CD8-positive, alpha-beta memory T cell (primary cell): ENCODE measurements at places on chromosomes 1 and 21. TPM values are rescaled to one million over a fixed set of nuclear protein-coding genes. Genes with fewer than 3 reads are reported as not detected.

The GJA4 gene
- not detected for total RNA-seq

The SPRR2F gene
- total RNA-seq = not detected

The C1orf167 gene
- total RNA-seq = not detected

The AMY1A gene
- total RNA-seq = not detected

The SPRTN gene
- total RNA-seq = 12.7 TPM

The FAM78B gene
- 0.22 TPM for total RNA-seq

The ARHGAP30 gene
- total RNA-seq = 147 TPM

The VSIG8 gene
- total RNA-seq = not detected

The TNFRSF4 gene
- total RNA-seq = 193 TPM

The OR10J1 gene
- not detected for total RNA-seq

The OR2L5 gene
- total RNA-seq = not detected

The CLDN8 gene
- total RNA-seq = not detected

- peaks cover 87% of the 10 kb centered on the region for H3K4me1 ChIP-seq
- peak overlapping the region; percentile 40 for H3K27ac ChIP-seq
- H3K36me3 ChIP-seq = peaks cover 37% of the 10 kb centered on the region
These were observed 15.3 kb downstream of the CD2 start for GRCh38 chr1:116769561-116769977.

- DNase-seq = no peak
- no peak overlapping the region for H3K27ac ChIP-seq
- H3K36me3 ChIP-seq = no peaks in the 10 kb centered on the region
- no peak overlapping the region for H3K4me3 ChIP-seq
These were observed 758.5 kb upstream of the NEGR1 start for GRCh38 chr1:73040811-73041210.

- no peak overlapping the region for H3K27ac ChIP-seq
- DNase-seq = no peak
- no peaks in the 10 kb centered on the region for H3K27me3 ChIP-seq
- no peaks in the 10 kb centered on the region for H3K4me1 ChIP-seq
- H3K4me3 ChIP-seq = no peak overlapping the region
These were observed 71.6 kb upstream of the GRIK3 start for GRCh38 chr1:37105911-37106310.

- no peak overlapping the region for H3K4me3 ChIP-seq
- peaks cover 7% of the 10 kb centered on the region for H3K4me1 ChIP-seq
- H3K36me3 ChIP-seq = no peaks in the 10 kb centered on the region
- no peak for DNase-seq
- H3K27ac ChIP-seq = no peak overlapping the region
These were observed 25.3 kb downstream of the RBM11 start for GRCh38 chr21:14241297-14241696.

DNA sequence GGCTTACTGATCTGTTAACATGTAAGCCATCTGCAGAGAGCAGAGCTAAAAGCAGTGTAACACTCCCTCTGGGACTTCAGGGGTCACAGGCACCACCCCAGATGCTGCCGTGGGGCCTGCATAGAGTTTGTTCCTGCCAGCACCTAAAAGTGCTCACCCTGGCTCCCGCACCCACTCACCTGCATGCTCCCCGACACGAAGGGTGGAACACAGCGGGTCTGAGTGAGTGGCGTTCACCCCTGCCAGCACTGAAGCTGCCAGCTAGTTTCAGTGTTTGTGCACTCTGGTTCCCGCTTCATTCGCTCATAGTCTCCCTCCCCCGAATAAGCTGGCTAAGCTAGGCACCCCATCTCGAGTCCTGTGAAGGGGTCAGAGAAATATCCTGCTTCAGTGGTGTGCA lies 1681.0 kb downstream of the NCAM2 start:
- DNase-seq = no peak
- no peak overlapping the region for H3K4me3 ChIP-seq
- no peak overlapping the region for H3K27ac ChIP-seq

DNA sequence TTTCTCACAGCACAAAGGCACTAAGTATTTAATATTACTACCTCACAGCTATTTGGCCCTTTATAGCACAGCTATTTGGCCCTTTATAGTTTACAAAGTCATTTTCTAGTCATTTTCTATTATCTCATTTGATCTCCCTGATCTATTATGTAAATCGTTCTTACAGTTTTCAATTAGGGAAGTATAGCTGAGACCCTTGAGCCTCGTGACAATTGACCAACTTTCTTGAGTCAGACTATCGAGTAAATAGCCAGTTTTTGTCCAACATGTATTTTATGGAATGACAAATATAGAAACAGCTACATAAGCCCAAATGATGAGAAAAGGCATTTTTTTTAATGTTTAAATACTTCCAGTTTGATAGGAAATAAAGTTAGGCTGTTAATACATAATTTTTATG lies 7.0 kb upstream of the ANGPTL1 start:
- DNase-seq = no peak
- H3K36me3 ChIP-seq = no peaks in the 10 kb centered on the region
- H3K4me1 ChIP-seq = no peaks in the 10 kb centered on the region
- no peaks in the 10 kb centered on the region for H3K27me3 ChIP-seq
- no peak overlapping the region for H3K4me3 ChIP-seq

- no peak overlapping the region for H3K27ac ChIP-seq
- H3K4me1 ChIP-seq = no peaks in the 10 kb centered on the region
- no peak for DNase-seq
- H3K27me3 ChIP-seq = no peaks in the 10 kb centered on the region
These were observed 83.8 kb downstream of the EVI5 start for GRCh38 chr1:92701147-92701546.

- no peak overlapping the region for H3K27ac ChIP-seq
- H3K36me3 ChIP-seq = no peaks in the 10 kb centered on the region
- no peak for DNase-seq
- no peak overlapping the region for H3K4me3 ChIP-seq
- H3K4me1 ChIP-seq = no peaks in the 10 kb centered on the region
- no peaks in the 10 kb centered on the region for H3K27me3 ChIP-seq
These were observed 52.2 kb downstream of the GREM2 start for GRCh38 chr1:240559781-240560180.

- no peak for DNase-seq
- H3K4me1 ChIP-seq = peaks cover 67% of the 10 kb centered on the region
- H3K27ac ChIP-seq = no peak overlapping the region
- H3K36me3 ChIP-seq = peaks cover 36% of the 10 kb centered on the region
- H3K4me3 ChIP-seq = peak overlapping the region; percentile 94
These were observed 12.2 kb downstream of the C1orf74 start for GRCh38 chr1:209772126-209772525.

GRCh38 chr21:38988509-38989378 lies 183.0 kb downstream of the ETS2 start:
- no peaks in the 10 kb centered on the region for H3K36me3 ChIP-seq
- no peak for DNase-seq
- no peak overlapping the region for H3K4me3 ChIP-seq
- H3K4me1 ChIP-seq = no peaks in the 10 kb centered on the region
- no peaks in the 10 kb centered on the region for H3K27me3 ChIP-seq
- H3K27ac ChIP-seq = no peak overlapping the region

DNA sequence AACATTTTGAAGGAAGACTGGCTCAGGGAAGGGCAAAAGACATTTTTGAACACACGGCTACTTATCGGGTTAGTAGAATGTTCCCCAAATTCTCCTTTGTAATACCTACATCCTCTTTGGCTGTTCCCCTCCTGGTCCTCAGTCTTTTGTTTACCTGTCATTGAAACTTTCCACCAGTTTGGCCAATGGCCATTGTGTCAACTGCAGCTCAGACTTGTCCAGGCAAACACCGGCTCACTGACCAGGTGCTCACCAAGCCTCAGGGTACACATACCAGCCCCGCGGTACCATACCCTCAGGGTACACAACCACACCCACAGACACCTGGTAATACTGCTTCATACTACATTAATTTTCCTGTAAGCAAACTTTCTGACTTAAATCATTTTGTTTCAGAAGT lies 84.8 kb upstream of the ZNF648 start:
- H3K4me3 ChIP-seq = no peak overlapping the region
- no peaks in the 10 kb centered on the region for H3K27me3 ChIP-seq
- H3K36me3 ChIP-seq = no peaks in the 10 kb centered on the region
- no peak for DNase-seq

DNA sequence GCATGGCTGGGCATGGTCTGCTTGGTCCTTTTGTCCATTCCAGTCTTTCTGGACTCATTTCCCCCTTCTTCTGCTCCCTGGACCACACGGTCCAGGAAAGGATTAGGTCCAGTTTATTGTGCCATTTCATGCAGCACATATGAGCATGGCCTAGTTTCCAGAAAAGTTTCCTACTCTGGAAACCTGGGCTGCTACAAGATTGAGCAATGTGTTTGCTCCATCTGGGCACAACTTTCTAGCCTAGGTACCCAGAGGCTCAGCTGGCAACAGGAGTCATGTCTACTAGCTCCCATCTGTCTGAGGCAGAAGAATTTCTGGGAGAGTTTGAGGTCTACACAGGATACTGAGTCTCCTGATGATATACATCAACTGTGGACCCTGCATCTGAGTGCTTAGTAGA lies 14.8 kb downstream of the FMOD start:
- DNase-seq = no peak
- H3K4me1 ChIP-seq = peaks cover 19% of the 10 kb centered on the region
- H3K4me3 ChIP-seq = no peak overlapping the region
- no peak overlapping the region for H3K27ac ChIP-seq
- peaks cover 6% of the 10 kb centered on the region for H3K27me3 ChIP-seq

DNA sequence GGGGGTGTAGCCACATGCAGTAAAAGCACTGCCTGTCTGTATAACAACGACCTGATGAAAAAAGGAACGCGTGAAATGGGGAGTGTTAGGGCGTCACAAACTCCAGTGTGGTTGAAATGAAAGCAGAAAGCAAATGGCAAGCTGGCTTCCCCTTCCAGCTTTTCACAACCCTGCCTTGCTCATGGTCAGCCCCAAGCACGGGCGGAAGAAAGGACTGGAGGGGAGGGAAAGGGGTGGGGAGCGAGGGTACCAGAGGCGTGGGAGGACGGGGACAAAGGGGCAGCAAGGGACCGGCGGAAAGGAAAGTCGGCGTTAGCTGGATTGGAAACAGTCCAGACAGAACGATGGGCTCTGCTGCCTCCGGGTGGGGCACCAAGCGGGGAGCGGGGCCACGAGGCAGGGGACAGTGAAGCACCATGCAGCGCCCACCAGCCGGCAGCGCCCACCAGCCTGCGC lies 9.6 kb downstream of the VPS26C start:
- no peaks in the 10 kb centered on the region for H3K36me3 ChIP-seq
- DNase-seq = no peak
- peak overlapping the region; percentile 63 for H3K27ac ChIP-seq
- peak overlapping the region; percentile 74 for H3K4me3 ChIP-seq

DNA sequence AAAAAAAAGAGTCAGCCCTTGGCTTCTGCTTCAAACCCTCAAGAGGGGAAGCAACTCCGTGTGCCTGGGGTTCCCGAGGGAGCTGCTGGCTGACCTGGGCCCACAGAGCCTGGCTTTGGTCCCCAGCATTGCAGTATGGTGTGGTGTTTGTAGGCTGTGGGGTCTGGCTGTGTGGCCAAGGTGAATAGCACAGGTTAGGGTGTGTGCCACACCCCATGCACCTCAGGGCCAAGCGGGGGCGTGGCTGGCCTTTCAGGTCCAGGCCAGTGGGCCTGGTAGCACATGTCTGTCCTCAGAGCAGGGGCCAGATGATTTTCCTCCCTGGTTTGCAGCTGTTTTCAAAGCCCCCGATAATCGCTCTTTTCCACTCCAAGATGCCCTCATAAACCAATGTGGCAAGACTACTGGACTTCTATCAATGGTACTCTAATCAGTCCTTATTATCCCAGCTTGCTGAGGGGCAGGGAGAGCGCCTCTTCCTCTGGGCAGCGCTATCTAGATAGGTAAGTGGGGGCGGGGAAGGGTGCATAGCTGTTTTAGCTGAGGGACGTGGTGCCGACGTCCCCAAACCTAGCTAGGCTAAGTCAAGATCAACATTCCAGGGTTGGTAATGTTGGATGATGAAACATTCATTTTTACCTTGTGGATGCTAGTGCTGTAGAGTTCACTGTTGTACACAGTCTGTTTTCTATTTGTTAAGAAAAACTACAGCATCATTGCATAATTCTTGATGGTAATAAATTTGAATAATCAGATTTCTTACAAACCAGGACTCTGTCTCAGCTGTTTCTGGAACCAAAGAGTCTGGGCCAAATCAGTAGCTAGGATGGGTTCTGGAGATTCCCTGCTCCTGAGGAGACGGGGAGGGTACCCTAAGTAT lies 26.8 kb upstream of the KDM4A start:
- no peak for DNase-seq
- no peak overlapping the region for H3K27ac ChIP-seq
- no peaks in the 10 kb centered on the region for H3K27me3 ChIP-seq

GRCh38 chr1:199029401-199029800 lies 390.6 kb downstream of the PTPRC start:
- H3K4me3 ChIP-seq = no peak overlapping the region
- no peak overlapping the region for H3K27ac ChIP-seq

- H3K27me3 ChIP-seq = no peaks in the 10 kb centered on the region
- H3K27ac ChIP-seq = no peak overlapping the region
- no peaks in the 10 kb centered on the region for H3K4me1 ChIP-seq
- no peak for DNase-seq
These were observed 18.3 kb downstream of the KCNA2 start for GRCh38 chr1:110587906-110588305.

- DNase-seq = no peak
- H3K4me1 ChIP-seq = peaks cover 30% of the 10 kb centered on the region
- no peak overlapping the region for H3K4me3 ChIP-seq
These were observed 3.2 kb downstream of the ATP1B1 start for GRCh38 chr1:169109561-169110134.

- H3K27me3 ChIP-seq = peaks cover 8% of the 10 kb centered on the region
- H3K27ac ChIP-seq = no peak overlapping the region
- H3K4me3 ChIP-seq = no peak overlapping the region
- H3K4me1 ChIP-seq = no peaks in the 10 kb centered on the region
These were observed 4.0 kb upstream of the PKP1 start for GRCh38 chr1:201279313-201279712.

DNA sequence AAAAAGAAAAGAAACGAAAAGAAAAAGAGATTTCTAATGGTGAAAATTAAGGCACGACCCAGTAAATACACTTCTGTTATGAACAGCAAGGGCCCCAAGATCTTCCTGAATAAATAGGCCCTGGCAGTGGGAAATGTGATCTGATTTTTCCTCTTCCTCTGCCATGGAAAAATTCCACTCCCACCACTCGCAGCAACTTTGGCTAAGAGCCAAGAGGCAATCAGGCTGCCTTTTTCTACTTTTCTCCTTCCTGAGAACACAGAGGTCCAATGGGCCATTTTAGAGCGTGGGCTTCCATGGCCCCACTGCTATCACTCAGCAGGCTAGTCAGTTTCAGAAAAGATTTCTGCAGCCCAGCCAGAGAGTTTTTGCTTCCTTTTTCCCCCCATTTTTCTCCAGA lies 33.7 kb upstream of the AK4 start:
- H3K27me3 ChIP-seq = no peaks in the 10 kb centered on the region
- DNase-seq = no peak
- no peak overlapping the region for H3K27ac ChIP-seq
- H3K4me1 ChIP-seq = no peaks in the 10 kb centered on the region
- no peak overlapping the region for H3K4me3 ChIP-seq
